ENCODE measurements at places on chromosomes 2 and 18.

DNA sequence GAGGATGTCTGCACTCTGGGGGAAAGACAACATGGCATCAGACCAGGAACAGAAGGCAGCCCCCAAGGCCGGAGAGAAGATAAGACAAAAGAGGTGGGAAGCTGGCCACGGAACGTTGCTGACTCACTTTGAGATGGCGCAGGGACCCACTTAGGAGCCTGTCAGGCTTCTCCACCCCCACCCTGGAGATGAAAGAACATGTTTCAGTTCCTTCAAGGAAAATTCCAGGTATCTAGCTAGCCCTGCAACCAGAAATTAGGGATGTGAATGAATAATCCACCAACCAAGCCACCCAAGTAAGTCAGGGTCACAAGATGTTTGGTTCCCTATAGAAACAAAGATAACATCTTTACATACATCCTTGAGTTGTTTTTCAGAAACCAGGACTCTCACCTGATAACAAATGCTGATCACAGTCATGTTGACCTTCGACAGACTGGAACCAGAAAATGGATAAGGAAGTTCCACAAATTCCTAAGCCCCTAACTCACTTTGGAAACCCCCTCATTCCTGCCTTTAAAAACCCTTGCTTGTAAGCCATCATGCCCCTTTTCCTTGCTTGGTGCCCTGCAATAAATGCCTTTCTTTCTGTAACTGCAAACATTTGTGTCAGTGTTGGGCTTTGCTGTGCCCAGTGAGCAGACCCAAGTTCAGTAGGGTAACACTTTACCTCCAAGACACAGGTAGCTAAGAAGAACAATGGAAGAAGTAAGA lies 31.9 kb downstream of the PSTPIP2 start:
- no peaks in the 10 kb centered on the region for H3K27me3 ChIP-seq
- H3K36me3 ChIP-seq = peaks cover 13% of the 10 kb centered on the region
- H3K4me3 ChIP-seq = no peak overlapping the region
- no peak overlapping the region for H3K27ac ChIP-seq
- DNase-seq = no peak

- no peaks in the 10 kb centered on the region for H3K4me1 ChIP-seq
- no peak for DNase-seq
- H3K27me3 ChIP-seq = no peaks in the 10 kb centered on the region
- no peak overlapping the region for H3K27ac ChIP-seq
- no peaks in the 10 kb centered on the region for H3K36me3 ChIP-seq
These were observed 178.7 kb downstream of the PDE11A start for GRCh38 chr2:177893880-177894279.

DNA sequence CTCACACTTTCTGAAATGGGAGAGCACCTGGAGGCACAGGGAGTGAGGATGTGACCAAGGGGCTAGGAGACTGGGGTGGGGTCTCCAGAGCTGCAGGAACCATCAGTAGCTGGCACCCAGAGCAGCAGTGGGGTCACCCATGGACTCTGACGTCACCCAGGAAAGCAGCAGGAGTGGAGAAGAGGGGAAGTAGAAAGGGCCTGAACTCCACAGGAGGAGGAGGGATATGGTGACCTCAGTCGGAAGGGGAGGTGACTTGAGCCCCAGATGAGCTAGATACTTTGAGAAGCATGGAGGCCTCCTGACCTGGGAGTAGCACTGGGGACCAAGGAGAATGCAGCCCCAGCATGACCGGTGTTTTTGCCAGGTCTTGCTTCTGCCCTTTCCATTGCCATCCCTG lies 8.8 kb downstream of the NMUR1 start:
- DNase-seq = no peak
- H3K4me3 ChIP-seq = no peak overlapping the region
- H3K36me3 ChIP-seq = no peaks in the 10 kb centered on the region
- H3K4me1 ChIP-seq = peaks cover 21% of the 10 kb centered on the region
- no peaks in the 10 kb centered on the region for H3K27me3 ChIP-seq
- no peak overlapping the region for H3K27ac ChIP-seq

- no peaks in the 10 kb centered on the region for H3K36me3 ChIP-seq
- no peak for DNase-seq
- peak overlapping the region; percentile 76 for H3K4me3 ChIP-seq
- H3K27ac ChIP-seq = peak overlapping the region; percentile 94
- peaks cover 8% of the 10 kb centered on the region for H3K27me3 ChIP-seq
These were observed 9.5 kb upstream of the GRHL1 start for GRCh38 chr2:9941996-9942390.

DNA sequence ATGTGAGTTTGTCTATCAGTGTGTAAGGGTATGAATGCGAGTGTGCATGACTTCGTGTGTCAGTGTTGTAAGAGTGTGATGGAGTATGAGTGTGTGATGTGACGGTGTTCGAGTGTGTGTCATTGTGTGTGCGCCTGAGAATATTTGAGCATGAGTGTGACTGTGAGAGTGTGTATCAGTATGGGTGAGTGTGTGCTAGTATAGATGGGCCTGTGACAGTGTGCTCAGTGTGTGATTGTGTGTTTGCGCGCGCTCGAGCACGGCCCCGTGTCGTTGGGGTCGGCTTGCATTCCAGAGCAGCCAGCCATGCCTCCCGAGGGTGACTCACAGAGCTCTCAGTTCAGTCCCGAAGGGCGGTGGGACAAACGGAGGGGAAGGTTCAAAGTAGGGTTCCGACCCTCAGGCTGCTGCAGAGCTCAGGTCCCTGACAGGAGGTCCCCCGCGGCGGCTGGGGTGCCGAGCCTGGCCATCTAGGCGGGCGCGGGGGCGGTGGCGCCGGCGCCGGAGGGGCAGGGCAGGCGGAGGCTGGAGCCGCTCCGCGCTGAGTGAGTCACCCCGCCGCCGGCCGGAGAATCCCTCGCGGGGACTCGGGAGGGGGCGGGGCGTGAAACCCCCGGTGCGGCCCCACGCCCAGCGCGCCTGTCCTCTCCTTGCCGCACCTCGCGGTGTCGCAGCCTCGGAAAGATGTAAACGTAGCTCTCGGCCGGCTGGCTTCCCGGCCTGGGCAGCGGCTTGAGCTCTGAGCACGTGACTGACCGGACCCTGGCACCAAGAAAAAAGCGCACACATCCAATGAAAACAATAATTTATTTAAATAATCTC lies 3.8 kb downstream of the DLX2 start:
- peak overlapping the region; percentile 74 for H3K27ac ChIP-seq
- H3K36me3 ChIP-seq = peaks cover 5% of the 10 kb centered on the region
- H3K27me3 ChIP-seq = peaks cover 79% of the 10 kb centered on the region
- peaks cover 19% of the 10 kb centered on the region for H3K4me1 ChIP-seq
- H3K4me3 ChIP-seq = peak overlapping the region; percentile 80

DNA sequence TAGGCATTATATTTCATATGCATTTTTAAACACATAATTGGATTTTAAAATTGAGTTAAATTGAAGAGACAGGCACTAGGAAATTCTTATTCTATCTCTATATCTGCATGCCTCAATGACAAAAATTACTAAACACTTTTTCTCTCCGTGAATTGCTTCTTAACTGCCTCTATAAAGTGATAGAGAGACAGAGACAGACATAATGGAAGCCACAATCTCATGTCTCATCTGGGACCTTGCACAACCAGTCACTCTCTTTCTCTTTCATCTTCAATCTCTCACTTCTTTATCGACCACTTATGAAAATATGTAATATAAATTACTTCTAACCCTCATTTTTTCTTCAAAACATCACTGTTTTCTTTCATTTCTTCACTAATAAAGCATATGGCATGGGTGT lies 238.9 kb upstream of the ZNF804A start:
- peaks cover 3% of the 10 kb centered on the region for H3K27me3 ChIP-seq
- H3K4me3 ChIP-seq = no peak overlapping the region
- H3K4me1 ChIP-seq = no peaks in the 10 kb centered on the region

Measured in type B pancreatic cell (in vitro differentiated cells).